ENCODE measurements at places on chromosomes 3 and 15. TPM values are rescaled to one million over a fixed set of nuclear protein-coding genes. Genes with fewer than 3 reads are reported as not detected.

- no peak overlapping the region for H3K27ac ChIP-seq
- no peak for DNase-seq
- H3K36me3 ChIP-seq, result no peaks in the 10 kb centered on the region
- no peak overlapping the region for H3K4me3 ChIP-seq
- H3K4me1 ChIP-seq, result no peaks in the 10 kb centered on the region
These were observed 271.2 kb upstream of the ROPN1 start for GRCh38 chr3:124263168-124263567.

- no peak for DNase-seq
- no peak overlapping the region for H3K27ac ChIP-seq
- H3K4me1 ChIP-seq, result peaks cover 39% of the 10 kb centered on the region
- H3K27me3 ChIP-seq, result peaks cover 54% of the 10 kb centered on the region
- no peaks in the 10 kb centered on the region for H3K36me3 ChIP-seq
These were observed 4.7 kb downstream of the SEMA3B start for GRCh38 chr3:50273689-50274065.

DNA sequence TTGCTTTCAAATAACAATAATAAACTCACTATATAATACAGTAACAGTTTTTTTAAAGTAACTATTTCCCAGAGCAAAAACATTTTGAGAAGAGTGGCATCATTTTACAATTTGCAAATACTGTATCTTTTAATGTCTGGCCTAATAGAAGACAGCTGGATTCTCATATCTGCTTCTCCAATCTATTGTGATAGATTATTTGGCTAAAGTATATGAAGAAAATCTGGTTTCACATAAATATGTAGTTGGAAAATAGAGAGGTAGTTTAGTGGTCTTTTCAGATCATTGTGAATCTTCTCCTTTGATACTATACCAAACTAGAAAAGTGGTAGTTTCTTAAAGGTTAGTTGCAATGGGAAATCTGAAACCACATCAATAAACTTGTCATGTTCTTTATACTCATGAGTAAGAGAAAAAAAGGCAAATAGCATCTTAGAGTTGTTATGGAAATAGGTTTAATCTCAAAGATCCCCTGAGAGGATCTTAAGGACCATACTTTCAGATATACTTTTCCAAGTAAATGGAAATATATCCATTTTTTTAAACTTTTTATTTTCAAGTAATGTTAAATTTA is 124.8 kb upstream of the NR2E3 start:
- H3K4me1 ChIP-seq, result no peaks in the 10 kb centered on the region
- no peak overlapping the region for H3K4me3 ChIP-seq
- no peak overlapping the region for H3K27ac ChIP-seq

GRCh38 chr3:54339608-54340007 is 217.3 kb downstream of the CACNA2D3 start:
- DNase-seq, result no peak
- H3K36me3 ChIP-seq, result no peaks in the 10 kb centered on the region
- H3K4me3 ChIP-seq, result no peak overlapping the region
- H3K27me3 ChIP-seq, result no peaks in the 10 kb centered on the region
- H3K4me1 ChIP-seq, result no peaks in the 10 kb centered on the region

DNA sequence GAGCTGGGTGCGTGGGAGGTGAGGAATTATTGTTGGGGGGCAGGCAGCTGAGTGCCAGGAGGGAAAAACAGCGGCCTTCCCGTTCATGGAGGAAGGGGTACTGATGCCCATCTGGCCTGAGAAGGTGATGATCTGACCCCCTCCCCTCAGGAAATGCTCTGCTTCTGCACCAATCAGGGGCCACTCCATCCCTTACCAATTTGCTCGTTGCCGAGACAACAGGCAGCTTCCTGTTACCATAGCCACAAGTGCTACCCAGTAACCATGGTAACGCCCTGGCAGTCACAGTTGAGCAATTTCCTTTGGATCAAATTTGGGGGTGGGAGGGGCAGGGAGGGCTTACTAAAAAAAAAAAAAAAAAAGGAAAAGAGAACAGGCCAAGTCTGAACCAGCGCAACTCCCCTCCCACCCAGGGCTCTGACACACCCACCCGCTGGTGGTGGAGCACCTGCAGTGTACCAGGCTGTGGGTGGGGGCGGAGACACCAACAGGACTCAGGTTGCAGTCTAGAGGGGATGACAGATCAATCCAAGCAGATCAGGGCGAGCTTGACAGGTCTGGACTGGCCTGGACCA is 13.7 kb downstream of the CELF6 start:
- no peak overlapping the region for H3K4me3 ChIP-seq

DNA sequence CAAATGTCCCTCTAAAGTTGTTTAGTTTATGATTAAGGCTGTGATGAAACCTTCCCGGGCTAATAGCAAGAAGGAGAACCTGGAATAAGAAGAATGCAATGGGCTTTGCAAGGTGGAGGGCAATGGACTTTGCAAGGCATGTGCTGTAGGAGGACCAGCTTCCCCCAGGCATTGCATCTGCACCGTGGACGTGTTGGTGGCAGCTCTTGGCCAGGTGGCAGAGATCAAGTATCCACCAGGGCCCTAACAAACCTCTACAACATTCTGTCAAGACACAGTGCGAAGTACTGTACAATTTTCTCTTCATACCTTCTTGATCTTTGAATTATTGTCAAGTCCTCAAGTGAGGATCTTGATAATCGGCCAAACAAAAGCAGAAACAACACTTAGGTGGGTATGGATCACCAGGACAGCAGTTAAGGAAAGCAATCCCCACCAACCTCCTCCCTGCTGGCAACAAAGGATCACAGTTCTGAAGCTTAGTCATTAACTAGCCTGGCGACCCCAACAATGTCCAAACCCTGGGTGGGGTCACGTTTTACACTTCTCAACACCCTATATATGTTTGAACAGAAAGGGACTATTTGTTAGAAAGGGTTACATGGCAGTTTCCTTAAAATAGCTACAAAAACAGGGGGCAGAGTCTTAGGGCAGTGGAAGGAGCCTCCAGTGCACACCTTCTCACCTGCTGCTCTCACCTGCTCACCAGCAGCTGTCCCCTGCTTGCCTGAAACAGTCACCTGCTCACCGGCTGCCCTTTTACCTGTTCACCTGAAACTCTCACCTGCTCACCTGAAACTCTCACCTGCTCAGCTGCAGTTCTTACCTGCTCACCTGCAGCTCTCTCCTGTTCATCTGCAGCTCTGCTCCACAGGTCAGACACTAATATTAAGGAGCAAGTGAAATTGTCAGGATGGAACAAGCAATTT is 137.9 kb upstream of the LIPC start:
- no peaks in the 10 kb centered on the region for H3K4me1 ChIP-seq
- H3K4me3 ChIP-seq, result no peak overlapping the region
- H3K27ac ChIP-seq, result no peak overlapping the region

DNA sequence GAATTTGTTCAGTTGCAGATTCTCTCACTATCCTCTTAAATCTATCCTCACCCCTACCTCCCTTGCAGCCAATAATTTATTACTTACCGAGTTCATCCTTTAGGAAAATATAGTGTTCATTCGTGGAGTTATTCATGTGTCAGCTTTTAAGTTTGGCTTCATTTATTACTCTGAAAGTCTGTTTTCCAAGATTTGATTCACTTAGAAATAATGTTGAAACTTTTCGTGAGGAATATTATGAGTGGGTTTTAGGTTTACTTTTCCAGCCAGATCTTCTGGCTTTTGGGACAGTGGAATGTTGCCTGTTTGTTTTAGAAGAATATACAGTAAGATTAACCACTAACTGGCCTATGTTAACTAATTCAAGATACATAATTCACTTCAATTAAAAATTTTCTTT is 161.0 kb upstream of the CGNL1 start:
- no peak for DNase-seq
- H3K27ac ChIP-seq, result no peak overlapping the region
- no peaks in the 10 kb centered on the region for H3K27me3 ChIP-seq
- no peaks in the 10 kb centered on the region for H3K36me3 ChIP-seq
- H3K4me3 ChIP-seq, result no peak overlapping the region

- DNase-seq, result no peak
- no peaks in the 10 kb centered on the region for H3K36me3 ChIP-seq
- no peak overlapping the region for H3K27ac ChIP-seq
- no peaks in the 10 kb centered on the region for H3K27me3 ChIP-seq
- no peaks in the 10 kb centered on the region for H3K4me1 ChIP-seq
These were observed 28.0 kb downstream of the PRR20G start for GRCh38 chr3:127259882-127260281.

GRCh38 chr3:38984731-38985130 is 67.0 kb downstream of the SCN11A start:
- H3K4me3 ChIP-seq, result no peak overlapping the region
- H3K4me1 ChIP-seq, result no peaks in the 10 kb centered on the region
- no peak for DNase-seq
- H3K36me3 ChIP-seq, result no peaks in the 10 kb centered on the region

PRR23E gene
- not detected for polyA plus RNA-seq

REC114 gene
- polyA plus RNA-seq, result not detected

ONECUT1 gene
- polyA plus RNA-seq, result not detected

CATSPER2 gene
- polyA plus RNA-seq, result 7.9 TPM

AGBL1 gene
- polyA plus RNA-seq, result not detected

TRIM59 gene
- polyA plus RNA-seq, result 5.5 TPM

SLC28A2 gene
- not detected for polyA plus RNA-seq

All from B cell (primary cell).